ENCODE measurements at places on chromosomes 7 and 10.

GRCh38 chr7:149527414-149527813 is 29.8 kb upstream of the ZNF746 start:
- no peak for DNase-seq

- DNase-seq, result no peak
Observed at GRCh38 chr7:100983451-100984187, 14.3 kb downstream of the MUC12 start.

GRCh38 chr7:93429563-93429962 is 145.0 kb downstream of the CALCR start:
- DNase-seq, result no peak

- no peak for DNase-seq
Observed at GRCh38 chr7:130922206-130923112, 188.5 kb upstream of the KLF14 start.

- no peak for DNase-seq
Observed at GRCh38 chr7:69687739-69688433, 89.6 kb downstream of the AUTS2 start.

All from activated T-cell treated with anti-CD3 and anti-CD28 coated beads for 48 hours (primary cell).